ENCODE measurements at places on chromosomes 7 and 10. TPM values are rescaled to one million over a fixed set of nuclear protein-coding genes. Genes with fewer than 3 reads are reported as not detected.

Gene NEUROD6
- total RNA-seq, result not detected

Gene PHKG1
- total RNA-seq, result 1.5 TPM

Gene STOX1
- 0.37 TPM for total RNA-seq

Gene ANXA8L1
- 0.22 TPM for total RNA-seq

Gene C10orf67
- total RNA-seq, result 0.20 TPM

Gene NRAP
- not detected for total RNA-seq

Gene NPC1L1
- not detected for total RNA-seq

Gene PTF1A
- not detected for total RNA-seq

Gene ZNF511
- total RNA-seq, result 55.6 TPM

Gene SLC13A1
- total RNA-seq, result not detected

Gene TET1
- total RNA-seq, result 1.7 TPM

Gene CTAGE6
- total RNA-seq, result 1.7 TPM

Gene PLXDC2
- total RNA-seq, result 0.10 TPM

Gene PNLIPRP3
- not detected for total RNA-seq

Gene ITGB1
- total RNA-seq, result 44.4 TPM

Measured in T-helper 1 cell treated with Interleukin-12 subunit alpha and Interleukin-12 subunit beta and Interleukin-4 antibody, amounts not matched to agents 30 ng/mL and 1 ng/mL, for 36 hours (primary cell).